ENCODE measurements at places on chromosomes 11 and 22.

GRCh38 chr11:12552692-12553091 lies 121.5 kb upstream of the TEAD1 start:
- no peak for DNase-seq

- DNase-seq, result no peak
These were observed 12.2 kb upstream of the SERPING1 start for GRCh38 chr11:57585301-57585700.

- no peak for DNase-seq
These were observed 147.5 kb downstream of the PARVA start for GRCh38 chr11:12524865-12525264.

- no peak for DNase-seq
These were observed 15.1 kb upstream of the SPON1 start for GRCh38 chr11:13947379-13947778.

- DNase-seq, result no peak
These were observed 6.7 kb upstream of the FGF3 start for GRCh38 chr11:69825941-69826340.

GRCh38 chr11:100789500-100789899 lies 102.4 kb downstream of the ARHGAP42 start:
- DNase-seq, result no peak

DNA sequence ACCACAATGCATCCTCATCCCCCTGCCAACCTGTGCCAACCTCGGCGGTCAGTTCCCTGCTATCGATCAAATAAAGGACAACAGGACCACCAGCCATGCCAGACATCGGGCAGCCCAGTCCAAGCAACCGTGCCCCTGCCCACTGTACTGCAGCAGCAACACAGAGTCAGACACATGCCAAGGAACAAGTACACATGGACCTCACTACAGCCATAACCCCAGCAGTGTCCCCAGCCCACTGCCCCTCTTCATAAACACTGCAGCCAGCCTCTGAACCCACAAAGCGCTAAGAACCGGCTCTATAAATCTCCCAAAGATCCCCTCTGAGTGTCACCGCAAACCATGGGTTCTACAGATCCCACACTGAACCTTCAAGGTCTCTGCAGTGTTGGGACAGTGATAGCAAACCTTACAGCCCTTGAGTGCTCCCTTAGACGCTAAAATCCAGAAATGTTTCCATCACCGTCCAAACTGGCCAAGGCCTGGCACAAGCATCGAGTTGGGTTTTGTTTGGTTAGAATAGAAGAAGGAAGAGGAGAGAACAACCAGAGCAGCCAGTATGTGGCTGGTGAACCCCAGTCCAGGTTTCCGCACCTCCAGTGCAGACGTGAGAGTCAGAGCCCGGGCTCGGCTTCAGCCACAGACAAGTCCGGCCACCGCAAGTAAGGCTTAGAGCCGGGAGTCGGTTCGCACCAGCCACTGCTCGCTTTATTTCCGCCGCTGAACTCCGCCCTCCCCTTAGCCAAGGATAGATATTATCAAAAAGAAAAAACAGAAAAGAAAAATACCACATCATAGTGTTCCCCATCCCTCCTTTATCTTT lies 7.9 kb downstream of the PAX6 start:
- DNase-seq, result no peak

DNA sequence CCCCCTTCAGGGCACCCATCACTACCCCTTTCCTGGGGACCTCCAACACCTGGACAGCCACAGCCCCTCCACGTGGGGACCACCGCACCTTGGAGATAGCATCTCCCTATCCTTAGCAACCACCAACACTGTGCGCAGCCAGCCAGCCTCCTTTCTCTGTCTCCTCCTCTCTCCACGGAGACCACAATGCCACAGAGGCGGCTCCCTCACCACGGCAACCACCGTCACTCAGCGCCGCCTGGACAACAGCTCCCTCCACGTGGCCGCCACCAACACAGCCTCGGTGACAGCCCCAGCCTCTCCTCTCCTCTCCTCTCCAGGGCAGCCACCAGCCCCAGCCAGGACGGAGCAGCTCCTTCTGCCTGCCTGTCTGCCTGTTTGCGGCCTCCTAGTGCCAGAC lies 10.5 kb downstream of the ELFN2 start:
- no peak for DNase-seq

- DNase-seq, result no peak
These were observed 123.1 kb downstream of the ARHGAP42 start for GRCh38 chr11:100810146-100810545.

GRCh38 chr11:116972691-116973090 lies 125.5 kb downstream of the SIK3 start:
- DNase-seq, result no peak
